Endothelial cell (in vitro differentiated cells): ENCODE measurements at places on chromosomes 4 and X.

GRCh38 chr4:184664445-184665210, 15.1 kb downstream of the PRIMPOL start:
- DNase-seq = no peak

DNA sequence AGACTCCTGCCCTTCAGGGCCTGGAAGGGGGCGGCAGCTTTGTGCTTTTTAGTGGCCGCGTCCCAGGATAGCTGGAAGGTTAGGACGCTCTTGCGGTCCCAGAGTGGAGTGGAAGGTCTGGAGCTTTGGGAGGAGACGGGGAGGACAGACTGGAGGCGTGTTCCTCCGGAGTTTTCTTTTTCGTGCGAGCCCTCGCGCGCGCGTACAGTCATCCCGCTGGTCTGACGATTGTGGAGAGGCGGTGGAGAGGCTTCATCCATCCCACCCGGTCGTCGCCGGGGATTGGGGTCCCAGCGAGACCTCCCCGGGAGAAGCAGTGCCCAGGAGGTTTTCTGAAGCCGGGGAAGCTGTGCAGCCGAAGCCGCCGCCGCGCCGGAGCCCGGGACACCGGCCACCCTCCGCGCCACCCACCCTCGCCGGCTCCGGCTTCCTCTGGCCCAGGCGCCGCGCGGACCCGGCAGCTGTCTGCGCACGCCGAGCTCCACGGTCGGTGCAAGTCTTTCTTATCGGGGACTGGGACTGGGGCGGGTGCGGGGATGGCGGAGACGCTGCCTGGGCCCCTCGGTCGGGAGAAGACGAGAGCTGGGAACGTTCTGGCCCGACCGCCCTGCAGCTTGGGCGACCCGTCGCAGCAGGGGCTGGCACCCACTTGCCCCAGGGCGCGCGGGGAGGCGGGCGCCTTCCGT, at the start of gene EDNRA:
TSS of gene EDNRA (plus strand) at position 207 of the 686 bp plus-strand sequence. CDS start 4,585 bp downstream, outside the sequence.
- DNase-seq = peak; percentile 51

GRCh38 chr4:119655111-119655837, 26.7 kb upstream of the PDE5A start:
- DNase-seq = no peak

DNA sequence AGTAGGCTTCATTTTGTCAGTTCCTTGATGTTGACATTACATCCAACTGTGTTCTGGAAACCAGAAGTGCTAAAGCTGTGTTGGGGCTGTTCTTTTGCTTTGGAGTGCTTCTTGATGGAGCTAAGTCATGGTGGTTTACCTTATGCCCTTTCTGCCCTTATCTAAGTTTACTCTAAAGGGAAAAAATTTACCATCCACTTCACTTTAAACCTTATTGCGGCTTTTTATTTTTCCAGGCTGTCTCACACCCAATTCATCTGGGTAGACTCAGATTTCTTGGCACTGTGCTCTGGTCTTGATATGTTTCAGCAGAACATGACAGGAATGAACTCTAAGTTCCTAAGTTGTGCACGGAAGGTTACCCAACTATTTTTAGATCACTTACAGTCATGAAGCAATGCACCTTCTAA, 104.7 kb upstream of the TTC29 start:
- DNase-seq = no peak

GRCh38 chr4:167775375-167775774, 317.0 kb upstream of the ANXA10 start:
- DNase-seq = no peak
